B cell (primary cell): ENCODE measurements at places on chromosomes 7 and 10.

- no peaks in the 10 kb centered on the region for H3K36me3 ChIP-seq
- peaks cover 11% of the 10 kb centered on the region for H3K27me3 ChIP-seq
- H3K4me3 ChIP-seq, result peak overlapping the region; percentile 68
- peaks cover 7% of the 10 kb centered on the region for H3K4me1 ChIP-seq
Observed at GRCh38 chr10:24952707-24953645, 570 bp upstream of the PRTFDC1 start.

- H3K27ac ChIP-seq, result no peak overlapping the region
- H3K36me3 ChIP-seq, result no peaks in the 10 kb centered on the region
- H3K27me3 ChIP-seq, result no peaks in the 10 kb centered on the region
- no peak overlapping the region for H3K4me3 ChIP-seq
- H3K4me1 ChIP-seq, result no peaks in the 10 kb centered on the region
Observed at GRCh38 chr10:114661212-114661880, 3.3 kb upstream of the ABLIM1 start.

DNA sequence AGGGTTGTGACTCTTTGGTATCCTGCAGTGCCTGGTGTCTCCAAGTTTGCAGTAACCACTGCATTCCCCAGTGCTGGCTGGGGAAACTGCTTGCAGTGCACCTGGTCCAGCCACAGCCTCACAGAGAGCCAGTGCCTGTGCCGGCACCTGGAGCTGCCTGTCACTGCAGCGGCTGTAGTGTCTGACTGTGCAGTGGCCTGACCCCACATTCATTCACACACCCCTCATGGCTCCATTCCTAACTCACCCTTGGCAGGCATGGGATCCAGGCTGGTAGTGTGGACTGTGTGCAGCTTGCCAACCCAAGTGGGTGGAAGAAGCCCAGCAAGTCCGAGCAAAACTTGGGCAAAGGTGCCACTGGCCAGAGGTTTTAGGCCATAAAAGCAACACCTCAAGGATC is 3.7 kb upstream of the CYP3A43 start:
- no peaks in the 10 kb centered on the region for H3K36me3 ChIP-seq
- no peak overlapping the region for H3K4me3 ChIP-seq
- peaks cover 15% of the 10 kb centered on the region for H3K27me3 ChIP-seq
- no peaks in the 10 kb centered on the region for H3K4me1 ChIP-seq

DNA sequence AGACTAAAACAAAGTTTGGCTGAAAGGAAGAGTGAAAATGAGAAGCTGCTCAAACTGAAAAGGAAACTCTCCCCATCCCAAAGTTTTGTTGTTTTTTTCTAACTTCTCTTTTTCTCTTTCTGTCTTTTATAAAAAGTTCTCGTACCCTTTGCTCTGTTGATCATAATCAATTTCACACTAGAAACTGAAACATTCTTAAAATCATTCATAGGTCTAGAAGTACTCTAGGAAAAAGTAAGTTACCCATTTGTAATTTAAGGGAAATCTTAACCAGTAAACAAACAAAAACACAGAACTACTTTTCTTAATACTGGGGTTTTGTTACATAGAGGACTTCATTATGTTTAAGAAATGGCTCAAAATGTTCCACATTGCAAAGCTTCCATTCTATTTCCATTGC is 339.8 kb downstream of the SEMA3D start:
- H3K27ac ChIP-seq, result no peak overlapping the region
- H3K27me3 ChIP-seq, result no peaks in the 10 kb centered on the region
- no peaks in the 10 kb centered on the region for H3K4me1 ChIP-seq
- H3K4me3 ChIP-seq, result no peak overlapping the region
- no peak for DNase-seq
- H3K36me3 ChIP-seq, result no peaks in the 10 kb centered on the region

GRCh38 chr10:26810435-26811026 is 50.2 kb downstream of the ABI1 start:
- no peaks in the 10 kb centered on the region for H3K27me3 ChIP-seq
- no peak overlapping the region for H3K27ac ChIP-seq
- H3K4me3 ChIP-seq, result no peak overlapping the region
- H3K36me3 ChIP-seq, result peaks cover 5% of the 10 kb centered on the region

GRCh38 chr7:26599982-26600381 is 264.4 kb downstream of the SKAP2 start:
- no peaks in the 10 kb centered on the region for H3K27me3 ChIP-seq
- H3K27ac ChIP-seq, result no peak overlapping the region
- no peak overlapping the region for H3K4me3 ChIP-seq
- H3K4me1 ChIP-seq, result no peaks in the 10 kb centered on the region
- H3K36me3 ChIP-seq, result no peaks in the 10 kb centered on the region
- DNase-seq, result no peak

GRCh38 chr10:74917481-74918077 is 91.2 kb downstream of the KAT6B start:
- H3K4me3 ChIP-seq, result no peak overlapping the region
- H3K27ac ChIP-seq, result no peak overlapping the region
- no peak for DNase-seq
- no peaks in the 10 kb centered on the region for H3K36me3 ChIP-seq
- H3K4me1 ChIP-seq, result no peaks in the 10 kb centered on the region
- no peaks in the 10 kb centered on the region for H3K27me3 ChIP-seq

DNA sequence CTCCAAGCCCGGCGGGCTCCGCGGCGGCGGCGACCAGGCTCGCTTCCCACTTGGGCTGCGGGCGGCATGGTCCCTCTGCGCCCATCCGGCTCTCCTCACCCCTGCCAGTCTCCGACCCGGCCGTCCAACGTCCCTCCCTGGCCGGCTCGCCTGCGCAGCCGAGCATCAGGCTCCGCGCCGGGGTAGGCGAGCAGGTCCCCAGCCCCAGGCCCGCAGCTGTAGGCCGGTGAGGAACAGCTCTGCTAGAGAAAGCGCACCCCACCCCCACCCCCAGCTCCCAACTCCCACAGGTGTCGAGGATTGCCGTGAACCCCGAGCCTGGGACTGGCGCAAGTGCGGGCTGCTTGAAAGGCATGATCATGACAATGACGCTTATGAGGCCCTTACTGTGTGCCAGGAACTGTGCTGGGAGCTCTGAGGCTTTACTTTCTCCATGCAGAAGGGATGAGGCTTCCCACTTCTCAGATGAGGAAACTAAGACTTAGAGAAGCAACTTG is 20.8 kb upstream of the PAX2 start:
- H3K27me3 ChIP-seq, result peaks cover 82% of the 10 kb centered on the region
- peaks cover 9% of the 10 kb centered on the region for H3K4me1 ChIP-seq
- no peak overlapping the region for H3K4me3 ChIP-seq

DNA sequence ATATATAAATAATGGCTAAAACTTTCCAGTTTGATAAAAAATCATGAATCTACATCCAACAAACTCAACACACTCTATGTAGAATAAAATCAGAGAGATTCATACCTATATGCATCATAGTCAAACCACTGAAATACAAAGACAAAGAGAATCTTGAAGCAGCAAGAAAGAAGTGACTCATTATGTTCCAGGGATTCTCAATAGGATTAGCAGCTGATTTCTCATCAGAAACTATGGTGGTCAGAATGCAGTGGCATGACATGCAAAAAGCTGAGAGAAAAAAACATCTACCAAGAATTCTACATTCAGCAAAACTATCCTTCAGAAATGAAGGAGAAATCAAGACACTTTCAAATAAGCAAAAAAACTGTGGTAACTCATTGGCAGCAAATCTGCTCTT is 187.4 kb downstream of the RNLS start:
- H3K27ac ChIP-seq, result no peak overlapping the region
- H3K4me1 ChIP-seq, result peaks cover 12% of the 10 kb centered on the region
- no peak for DNase-seq
- no peaks in the 10 kb centered on the region for H3K27me3 ChIP-seq

- no peaks in the 10 kb centered on the region for H3K27me3 ChIP-seq
- no peak for DNase-seq
- H3K4me3 ChIP-seq, result no peak overlapping the region
- no peak overlapping the region for H3K27ac ChIP-seq
- no peaks in the 10 kb centered on the region for H3K36me3 ChIP-seq
Observed at GRCh38 chr10:72649291-72649690, 23.4 kb upstream of the MICU1 start.

DNA sequence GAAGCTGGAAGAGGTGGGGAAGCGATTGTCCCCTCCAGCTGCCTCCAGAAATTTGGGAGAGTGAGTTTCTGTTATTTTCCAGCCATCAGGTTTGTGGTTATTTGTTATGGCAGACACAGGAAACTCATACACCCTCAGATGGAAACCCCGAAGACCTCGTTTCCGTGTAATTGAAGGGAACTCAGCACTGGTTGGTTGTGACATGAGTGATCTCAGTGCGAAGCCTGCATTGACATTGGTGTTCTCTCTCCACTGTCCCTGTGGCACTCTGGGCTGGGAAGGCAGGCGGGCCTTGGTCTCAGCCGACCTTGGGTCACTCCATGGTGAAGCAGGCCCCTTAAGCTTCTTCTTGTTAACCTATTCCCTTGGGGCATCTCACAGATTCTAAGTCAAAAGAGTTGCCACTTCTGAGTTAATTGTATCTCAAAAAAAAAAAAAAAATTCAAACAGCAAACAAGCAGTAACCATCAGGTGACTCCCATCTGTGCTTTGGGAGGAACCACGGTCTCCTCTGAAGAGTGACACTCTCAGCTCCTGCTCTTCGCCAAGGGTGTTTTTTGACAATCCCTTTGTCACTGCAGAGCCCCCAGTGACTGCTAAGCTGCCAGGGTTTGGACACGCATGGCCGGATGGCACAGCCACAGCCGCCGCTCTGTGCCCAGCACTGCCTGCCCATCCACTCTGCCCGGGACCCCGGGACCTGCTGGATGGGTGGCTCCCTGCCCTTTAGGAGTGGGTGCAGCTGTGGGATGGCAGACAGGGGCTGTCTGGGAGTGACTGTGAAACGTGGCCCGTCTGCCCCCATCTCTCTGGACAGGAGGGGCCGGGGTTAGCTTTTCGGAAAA is 233.6 kb downstream of the PRPF18 start:
- no peak for DNase-seq
- no peaks in the 10 kb centered on the region for H3K36me3 ChIP-seq
- no peak overlapping the region for H3K4me3 ChIP-seq
- H3K27ac ChIP-seq, result no peak overlapping the region

DNA sequence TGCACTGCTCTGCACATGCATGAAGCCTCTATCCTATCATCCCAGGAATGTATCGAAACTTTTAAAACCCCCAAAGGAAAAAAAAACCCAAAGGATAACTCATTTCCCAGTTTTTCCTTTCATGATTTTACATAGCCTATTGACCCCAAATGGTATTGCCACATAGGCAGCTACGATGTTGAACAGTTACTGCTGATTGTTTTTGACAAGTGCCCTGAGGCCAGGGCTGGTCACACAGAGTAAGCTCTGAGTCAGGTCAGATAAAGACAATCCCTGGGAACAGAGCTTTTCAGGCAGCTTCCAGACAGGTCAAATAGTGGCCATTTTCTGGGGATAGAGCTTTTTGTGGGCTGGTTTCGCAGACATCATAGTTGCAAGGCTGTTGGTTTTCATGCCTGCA is 52.1 kb downstream of the MYL10 start:
- DNase-seq, result no peak
- H3K4me1 ChIP-seq, result peaks cover 3% of the 10 kb centered on the region
- H3K27ac ChIP-seq, result no peak overlapping the region
- H3K36me3 ChIP-seq, result no peaks in the 10 kb centered on the region
- H3K4me3 ChIP-seq, result no peak overlapping the region
- H3K27me3 ChIP-seq, result no peaks in the 10 kb centered on the region

DNA sequence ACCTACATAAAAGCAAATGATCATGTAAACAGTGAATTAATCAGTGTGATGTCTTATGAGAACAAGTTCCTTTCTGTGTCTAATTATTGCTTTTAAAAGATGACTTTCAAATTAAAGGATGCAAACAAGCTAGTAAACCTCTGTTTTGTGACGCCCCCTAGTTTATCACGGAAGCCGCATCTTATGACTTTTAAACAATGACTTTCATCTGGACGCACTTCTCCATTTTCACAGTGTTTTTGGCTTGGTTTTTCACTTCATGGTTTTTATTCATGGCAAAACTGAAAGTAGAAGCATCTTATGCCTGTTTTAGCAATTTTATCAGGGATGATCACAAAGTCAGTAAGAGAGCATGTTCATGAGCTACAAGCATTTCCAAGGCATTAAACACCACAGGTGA is 35.0 kb downstream of the ITGA8 start:
- H3K36me3 ChIP-seq, result no peaks in the 10 kb centered on the region
- H3K4me1 ChIP-seq, result no peaks in the 10 kb centered on the region
- H3K4me3 ChIP-seq, result no peak overlapping the region

- no peak overlapping the region for H3K27ac ChIP-seq
- no peak overlapping the region for H3K4me3 ChIP-seq
- H3K27me3 ChIP-seq, result no peaks in the 10 kb centered on the region
- H3K4me1 ChIP-seq, result no peaks in the 10 kb centered on the region
Observed at GRCh38 chr7:77254429-77254828, 54.8 kb upstream of the FGL2 start.

DNA sequence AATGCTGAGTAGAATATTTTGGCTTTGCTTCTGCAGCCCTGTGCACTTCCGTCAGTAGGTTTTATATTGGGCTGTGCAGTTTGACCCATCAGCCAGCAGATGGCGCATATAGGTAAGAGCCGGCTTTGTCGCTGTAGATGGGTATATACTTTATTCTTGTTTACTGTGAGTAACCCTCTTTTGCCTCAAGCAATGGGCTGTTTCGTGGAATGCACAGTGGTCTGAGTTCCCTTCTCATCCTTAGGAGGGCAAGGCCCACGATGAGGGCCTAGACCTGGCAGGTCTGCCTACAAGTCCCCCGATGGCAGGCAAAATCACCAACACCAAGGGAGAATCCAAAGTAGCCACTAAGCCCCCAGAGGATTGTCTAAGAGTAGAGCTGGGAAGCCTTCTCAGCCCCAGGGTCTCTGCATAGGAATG is 1002.9 kb upstream of the KCND2 start:
- H3K27me3 ChIP-seq, result no peaks in the 10 kb centered on the region
- H3K4me1 ChIP-seq, result no peaks in the 10 kb centered on the region
- H3K36me3 ChIP-seq, result no peaks in the 10 kb centered on the region
- no peak overlapping the region for H3K27ac ChIP-seq
- H3K4me3 ChIP-seq, result no peak overlapping the region
- DNase-seq, result peak; percentile 31

DNA sequence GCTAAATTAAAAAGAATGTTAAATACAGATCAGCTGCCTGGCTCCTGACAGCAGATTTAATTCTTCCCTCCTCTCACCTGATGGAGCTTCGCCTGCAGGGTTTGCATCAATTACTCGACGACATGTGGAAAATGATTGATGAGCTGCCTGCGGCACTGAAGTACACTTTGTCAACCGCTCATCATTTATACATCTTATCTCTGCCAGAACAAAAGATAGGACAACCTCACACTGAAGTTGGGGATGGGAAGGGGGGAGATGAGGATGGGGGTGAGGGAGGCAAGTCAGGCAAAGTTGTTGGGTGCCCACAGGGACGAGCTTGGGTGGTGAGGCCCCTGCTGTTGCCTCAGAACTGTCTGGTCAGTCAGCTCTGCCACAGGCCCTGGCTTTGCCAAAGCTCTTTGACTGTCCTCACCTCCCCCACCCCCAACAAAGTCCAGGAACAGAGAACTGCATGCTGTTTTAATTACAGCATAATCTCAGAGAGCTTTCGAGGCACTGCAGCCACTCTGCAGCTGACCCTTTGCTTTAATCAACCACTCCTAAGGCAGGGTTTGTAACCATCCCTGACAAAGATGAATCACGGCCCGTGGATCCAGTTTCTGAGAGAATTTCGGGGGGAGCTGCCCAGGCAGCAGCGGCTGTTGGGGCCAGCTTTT is 702.3 kb downstream of the LRMDA start:
- no peaks in the 10 kb centered on the region for H3K4me1 ChIP-seq
- no peak for DNase-seq
- no peak overlapping the region for H3K4me3 ChIP-seq
- H3K27ac ChIP-seq, result no peak overlapping the region
- H3K27me3 ChIP-seq, result no peaks in the 10 kb centered on the region
- no peaks in the 10 kb centered on the region for H3K36me3 ChIP-seq
